ENCODE measurements at places on chromosomes 7 and 10.
A peak's percentile ranks its signal among the peaks of the same experiment; 100 is the strongest.

- no peak for DNase-seq
Observed at GRCh38 chr10:310371-310770, 175.1 kb downstream of the ZMYND11 start.

GRCh38 chr10:90912174-90912573 is 8.7 kb downstream of the ANKRD1 start:
- no peak for DNase-seq

DNA sequence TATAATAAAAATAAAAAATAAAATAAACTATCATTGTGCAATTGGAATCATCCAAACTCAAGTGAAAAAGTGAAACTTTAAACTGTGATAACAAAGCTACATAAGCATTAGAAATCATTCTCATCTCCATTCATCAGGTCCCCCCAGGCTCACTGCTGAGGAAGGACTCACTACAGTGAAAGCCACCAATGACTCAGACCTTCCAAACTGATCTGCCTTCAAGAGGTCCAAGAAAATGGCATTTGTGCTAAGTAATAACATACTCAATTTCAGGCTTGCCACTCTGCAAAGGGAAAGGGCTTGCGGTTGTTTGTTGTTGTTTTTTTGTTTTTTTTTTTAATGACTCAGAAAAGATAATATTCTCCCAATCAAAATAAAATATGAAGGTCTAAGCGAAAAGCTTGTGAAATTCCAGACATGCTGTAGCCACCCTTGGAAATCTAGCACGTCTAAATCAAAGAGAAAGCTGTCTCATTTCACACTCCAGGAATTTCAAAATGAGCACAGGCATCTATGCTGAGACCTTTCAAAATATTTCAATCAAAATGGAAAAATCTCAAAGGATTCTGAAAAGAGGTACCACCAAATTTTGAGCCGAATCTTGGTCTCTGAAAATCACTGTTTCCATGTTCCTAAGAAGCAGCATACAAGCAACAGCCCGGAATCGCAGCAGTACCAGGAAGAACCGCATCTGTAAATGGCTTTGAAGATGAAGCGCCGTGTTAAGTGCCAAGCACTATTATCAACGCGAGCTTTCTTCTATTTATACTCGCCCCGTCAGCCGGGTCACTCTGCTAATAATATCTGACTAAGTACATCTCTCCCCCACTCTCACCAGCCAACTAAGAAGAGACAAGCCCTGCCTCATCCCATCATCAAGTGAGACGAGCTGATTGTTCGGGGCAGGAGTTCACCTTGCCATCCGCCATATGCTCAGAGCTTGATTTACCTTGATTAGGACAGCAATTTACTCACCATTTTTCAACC is 13.5 kb downstream of the SFMBT2 start:
- DNase-seq, result no peak

- no peak for DNase-seq
Observed at GRCh38 chr7:119802147-119802546, 470.8 kb upstream of the KCND2 start.

GRCh38 chr7:129271500-129272355 is 46.9 kb downstream of the AHCYL2 start:
- peak; percentile 48 for DNase-seq

- DNase-seq, result peak; percentile 8
Observed at GRCh38 chr7:55280031-55280454, 85.1 kb upstream of the LANCL2 start.

DNA sequence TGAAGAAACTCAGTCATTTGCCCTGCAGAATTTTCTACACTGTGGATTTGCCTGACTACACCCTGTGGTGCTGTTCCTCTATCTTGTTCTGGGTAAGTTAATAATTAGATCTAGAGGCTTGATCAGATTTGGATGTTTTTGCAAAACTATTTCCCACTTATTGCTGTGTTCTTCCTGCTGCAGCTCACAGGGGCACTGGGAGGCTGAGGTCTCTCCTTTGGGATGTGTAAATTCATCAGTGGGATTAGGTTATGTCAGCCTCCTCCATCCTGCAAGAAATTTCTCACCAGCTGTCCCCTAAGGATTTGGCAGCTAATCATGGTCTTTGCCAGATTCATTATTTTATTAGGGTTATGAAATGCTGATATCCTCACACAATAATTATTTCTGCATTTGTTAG is 148.1 kb upstream of the ZNF32 start:
- DNase-seq, result no peak

DNA sequence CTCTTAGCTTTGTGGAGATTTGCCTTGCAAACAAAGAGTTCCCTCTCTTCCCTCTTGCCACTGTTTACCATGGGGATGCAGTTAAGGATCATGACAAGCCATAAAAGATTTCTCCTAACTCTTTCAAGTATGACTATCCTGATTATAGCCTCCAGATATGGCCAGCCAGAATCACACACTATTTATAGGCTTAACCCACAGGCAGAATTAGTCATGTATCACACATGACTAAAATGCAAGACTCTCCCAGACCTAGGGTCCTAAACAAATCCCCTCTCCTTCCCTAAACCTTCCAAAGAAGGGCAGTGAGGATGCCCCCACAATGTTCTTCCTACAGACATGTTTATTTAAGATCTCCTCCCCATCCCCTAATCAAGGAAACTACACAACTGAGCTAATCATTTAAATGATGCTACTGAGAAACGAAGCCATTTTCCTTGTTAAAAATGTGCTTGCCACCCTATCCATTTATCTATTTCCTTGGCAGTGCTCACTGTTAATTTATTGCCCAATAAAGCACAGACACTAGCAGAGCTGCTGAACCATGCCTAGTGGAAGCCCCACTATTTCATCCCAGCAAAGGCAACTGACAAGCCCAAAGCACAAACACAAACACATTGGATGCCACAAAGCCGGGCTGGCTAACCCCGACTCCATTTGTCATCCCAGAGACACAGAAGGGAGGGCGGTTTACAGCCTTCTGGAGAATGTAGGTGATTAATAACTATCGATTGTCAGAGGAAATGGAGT is 363.4 kb downstream of the KCNMA1 start:
- no peak for DNase-seq

DNA sequence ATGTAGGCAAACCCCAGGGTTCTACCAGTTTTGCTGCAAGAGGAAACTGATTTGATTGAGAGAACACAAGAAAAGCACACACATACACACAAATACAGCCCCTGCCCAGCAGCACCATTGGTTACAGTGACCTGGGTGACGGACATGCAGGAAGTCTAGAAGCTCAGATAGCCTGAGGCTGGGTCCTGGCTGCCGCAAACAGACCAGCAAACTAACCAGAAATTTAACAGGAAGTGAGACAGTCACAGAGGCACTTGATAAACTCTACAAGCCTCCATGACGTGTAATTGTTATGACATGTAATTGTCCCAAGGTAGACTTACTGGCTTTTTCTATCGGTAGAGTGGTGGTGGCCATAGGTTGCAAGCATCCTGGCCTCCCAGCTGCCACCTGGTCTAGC is 58.9 kb downstream of the PRKAR2B start:
- DNase-seq, result no peak

All from stimulated activated CD4-positive, alpha-beta T cell treated with anti-CD3 and anti-CD28 coated beads, TNF-alpha, amount 100 ng/mL, for 4 hours (primary cell).